ENCODE measurements at places on chromosomes 5 and 9.

- no peak for DNase-seq
Observed at GRCh38 chr5:17287501-17288155, 70.2 kb downstream of the BASP1 start.

DNA sequence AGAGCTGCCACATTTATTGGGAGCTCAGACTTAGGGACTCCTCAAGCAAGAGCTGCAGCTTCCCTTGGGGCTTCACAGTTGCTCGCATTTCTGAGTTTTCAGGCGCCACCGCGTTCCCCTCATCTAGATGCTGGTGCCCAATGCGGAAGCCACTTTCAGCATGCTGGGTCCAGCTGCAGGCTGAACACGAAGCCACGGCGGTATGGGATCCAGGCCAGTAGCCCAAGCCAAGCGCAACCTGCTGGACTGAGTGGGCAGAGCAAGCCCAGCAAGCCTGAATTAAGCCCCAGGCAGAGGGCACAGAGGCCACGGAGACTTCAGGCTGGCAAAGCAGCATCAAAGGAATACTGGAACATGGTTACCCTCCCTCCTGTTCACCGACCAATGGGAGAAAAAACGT lies 391.5 kb downstream of the HTR1A start:
- DNase-seq: no peak

GRCh38 chr9:119121899-119122298 lies 247.3 kb downstream of the BRINP1 start:
- no peak for DNase-seq

GRCh38 chr5:157801-158200 lies 33.5 kb upstream of the LRRC14B start:
- no peak for DNase-seq

- DNase-seq: no peak
Observed at GRCh38 chr5:74599148-74599547, 41.4 kb downstream of the ENC1 start.

DNA sequence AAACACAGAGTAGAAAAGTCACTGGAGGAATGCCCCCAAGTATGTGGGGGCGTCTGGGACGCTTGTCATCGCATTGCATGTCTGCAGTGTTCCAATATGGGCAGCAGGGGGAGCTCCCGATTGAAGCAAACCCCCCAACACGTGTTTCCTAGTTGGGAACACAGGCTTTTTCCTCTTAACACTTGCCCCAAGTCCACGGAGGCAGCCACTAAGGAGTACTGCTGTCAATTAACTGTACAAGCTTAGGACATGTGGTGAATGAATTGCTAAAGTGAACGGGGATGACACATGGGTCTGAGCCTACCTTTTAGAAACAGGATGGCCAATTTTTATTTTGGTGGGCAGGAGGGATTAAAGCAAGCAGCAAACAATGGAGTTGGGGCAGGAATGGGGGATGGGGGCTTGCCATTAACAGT lies 2.2 kb downstream of the GABRB2 start:
- DNase-seq: peak; percentile 53

- DNase-seq: no peak
Observed at GRCh38 chr5:40660751-40661150, 19.0 kb upstream of the PTGER4 start.

- no peak for DNase-seq
Observed at GRCh38 chr9:124618476-124618875, 111.3 kb upstream of the NR5A1 start.

GRCh38 chr5:17413691-17414090 lies 84.3 kb upstream of the TAF11L2 start:
- DNase-seq: no peak

DNA sequence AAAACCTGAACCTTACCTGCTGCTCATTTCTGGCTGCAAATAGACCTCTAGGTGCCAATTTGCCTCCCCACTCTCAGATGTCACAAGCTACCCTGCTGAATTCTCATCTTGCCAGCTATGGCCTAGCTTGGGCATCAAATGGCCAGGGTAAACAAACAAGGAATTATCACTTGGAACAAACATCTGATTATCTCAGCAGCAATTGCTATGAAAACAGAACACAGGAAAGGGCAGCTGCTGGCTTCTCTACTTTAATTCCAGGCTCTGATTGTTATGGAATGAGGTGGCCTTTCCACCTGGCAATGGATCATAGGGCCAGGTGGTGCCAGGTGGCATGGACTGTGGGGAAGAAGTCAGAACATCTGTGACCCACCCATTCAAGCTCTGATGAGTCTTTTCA lies 505.1 kb downstream of the TLR4 start:
- no peak for DNase-seq

DNA sequence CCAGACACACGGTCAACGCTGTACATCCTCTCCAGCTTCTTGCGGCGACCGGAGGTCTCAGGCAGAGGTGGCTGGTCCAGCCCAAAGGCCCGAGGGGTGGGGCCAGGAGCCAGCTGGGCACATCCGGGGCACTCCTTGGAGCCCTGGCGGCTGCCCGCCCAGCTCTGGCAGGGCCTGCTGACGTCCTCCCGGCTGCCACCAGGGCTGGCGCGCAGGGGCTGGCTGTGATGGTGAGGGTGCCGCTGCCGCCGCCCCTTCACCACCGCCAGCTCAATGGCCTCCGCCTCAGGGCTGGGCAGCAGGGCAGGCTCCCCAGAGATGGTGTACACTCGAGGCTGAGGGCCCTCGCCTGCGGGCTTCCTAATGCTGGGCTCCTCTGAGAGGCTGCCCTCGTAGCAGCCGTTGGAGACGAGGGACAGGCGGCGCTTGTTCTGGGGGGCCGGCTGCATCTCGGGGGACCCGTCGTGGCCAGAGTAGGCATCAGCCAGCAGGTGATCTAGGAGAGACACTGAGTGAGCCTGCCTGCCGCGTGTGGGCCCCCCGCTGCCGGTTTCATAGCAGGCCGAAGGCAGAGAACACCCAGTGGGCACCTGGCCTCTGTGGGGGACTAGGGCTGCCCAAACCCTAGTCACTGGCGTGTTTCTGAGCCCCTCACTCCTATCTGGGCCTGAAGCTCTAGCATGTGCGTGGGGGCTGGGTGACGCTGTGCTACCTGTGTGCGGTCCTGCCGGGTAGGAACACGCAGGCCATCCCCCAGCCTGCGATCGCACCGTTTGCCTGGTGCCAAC lies 1.5 kb downstream of the NSMF start:
- DNase-seq: no peak

DNA sequence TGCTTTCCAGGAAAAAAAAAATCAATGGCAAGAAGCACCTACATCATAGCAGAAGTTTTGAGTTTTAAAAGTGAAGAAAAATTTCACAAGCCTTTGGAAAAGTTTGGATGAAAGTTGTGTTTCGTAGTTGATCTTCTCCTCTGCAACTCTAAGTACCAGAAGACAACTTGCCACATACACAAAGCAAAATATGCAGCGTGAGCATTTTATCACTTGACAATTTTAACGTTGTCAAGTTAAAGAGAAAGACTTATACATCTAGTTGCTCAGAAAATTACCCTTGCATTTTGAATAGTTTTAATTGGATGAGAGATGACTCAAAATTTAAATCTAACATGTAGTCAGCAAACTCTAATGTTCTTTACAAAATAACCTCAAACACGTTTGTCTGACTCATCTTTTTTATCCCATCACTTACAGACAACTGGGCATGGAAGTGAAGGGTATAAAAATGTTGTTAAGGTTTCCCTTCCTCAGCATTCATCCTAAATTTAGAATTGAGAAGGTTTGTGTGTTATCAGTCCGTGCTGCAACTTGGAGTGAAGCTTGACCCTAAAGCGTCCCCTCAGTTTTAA lies 213.4 kb downstream of the MARCHF11 start:
- DNase-seq: no peak

- no peak for DNase-seq
Observed at GRCh38 chr5:167945542-167946384, 345.7 kb upstream of the WWC1 start.

- DNase-seq: peak; percentile 49
Observed at GRCh38 chr5:177509381-177509951, at the start of gene DOK3. DOK3 (minus strand) TSS chr5:177509826; CDS start chr5:177509540, 286 bp downstream.

- DNase-seq: no peak
Observed at GRCh38 chr9:125949703-125950460, 202.7 kb downstream of the PBX3 start.

DNA sequence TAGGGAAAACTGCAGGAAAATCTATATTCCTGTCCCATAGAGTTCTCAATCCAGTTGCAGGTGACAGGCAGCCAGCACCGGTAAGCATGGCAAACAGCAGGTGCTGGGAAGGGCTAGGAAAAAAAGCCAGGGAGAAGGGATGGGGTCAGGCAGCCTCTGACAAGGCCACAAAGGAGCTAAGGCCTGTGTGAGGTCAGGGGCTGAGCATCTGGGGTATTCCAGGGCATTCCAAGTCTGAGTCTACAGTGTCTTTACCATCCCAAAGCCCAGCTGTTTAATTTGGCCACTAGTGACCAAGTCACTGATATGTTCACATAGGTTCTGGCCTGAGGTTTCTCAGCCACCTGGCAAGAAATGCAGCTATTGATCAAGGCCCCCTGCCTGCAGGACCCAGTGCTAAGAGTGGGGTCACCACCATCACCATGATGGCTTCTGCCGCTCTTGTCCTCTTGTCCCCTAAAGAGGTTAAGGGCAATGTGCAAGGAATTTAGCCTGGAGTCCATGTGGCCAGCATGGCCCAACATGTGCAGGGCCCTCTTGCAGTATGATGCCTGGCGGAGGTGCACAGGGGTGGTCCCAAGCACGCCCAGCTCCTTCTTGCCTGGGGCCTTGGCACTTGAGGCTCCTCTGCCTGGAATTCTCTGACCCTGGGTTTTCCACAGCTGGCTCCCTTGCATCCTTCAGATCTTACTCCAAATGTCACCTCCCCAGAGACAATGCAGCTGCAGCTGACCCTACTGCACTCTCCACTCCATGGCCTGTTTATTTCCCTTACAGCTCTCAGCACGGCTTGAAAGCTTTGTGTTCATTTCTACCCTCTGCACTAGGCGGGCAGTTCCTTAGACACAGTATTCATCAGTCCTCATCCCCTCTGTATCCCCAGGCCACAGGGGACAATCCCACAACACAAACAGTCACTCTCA lies 213.1 kb downstream of the MSX2 start:
- no peak for DNase-seq

DNA sequence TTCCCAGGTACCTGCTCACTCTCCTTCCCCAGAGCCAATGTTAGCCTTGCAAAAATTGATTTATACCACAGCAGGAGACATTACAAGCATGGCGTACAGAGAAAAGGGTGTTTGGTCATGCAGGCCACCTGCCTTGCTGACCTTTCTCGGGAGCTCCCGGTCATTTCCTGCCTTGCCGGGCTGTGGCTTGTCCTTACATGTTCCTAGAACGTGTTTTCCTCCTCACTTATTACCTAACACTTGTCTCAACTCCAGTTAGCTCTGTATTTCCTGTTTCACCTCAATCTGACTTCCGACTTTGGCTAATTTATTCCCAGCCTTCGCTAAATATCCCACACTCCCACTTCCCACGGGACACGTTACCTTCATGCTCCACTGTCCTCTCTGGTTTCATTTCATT lies 282.5 kb downstream of the ICE1 start:
- no peak for DNase-seq

GRCh38 chr5:16025681-16026080 lies 153.9 kb downstream of the MARCHF11 start:
- no peak for DNase-seq

DNA sequence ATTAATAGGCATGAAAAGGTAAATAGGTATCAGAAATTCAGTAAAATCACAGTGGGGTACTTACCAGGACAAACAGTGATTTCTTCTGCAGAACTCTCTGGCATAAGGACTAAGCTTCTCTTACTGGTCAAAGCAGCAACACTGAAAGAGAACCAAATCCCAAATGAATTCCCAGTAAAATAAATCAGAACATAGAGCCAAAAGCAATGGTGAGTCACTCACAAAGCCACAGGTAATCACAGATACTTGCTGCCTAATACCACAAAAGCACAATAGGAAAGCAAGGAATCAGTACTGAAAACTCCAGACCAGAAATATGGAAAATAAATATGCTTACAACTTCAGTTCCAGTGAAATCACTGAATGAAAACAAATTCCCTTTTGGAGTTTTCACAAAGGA lies 50.7 kb downstream of the UIMC1 start:
- no peak for DNase-seq

- DNase-seq: no peak
Observed at GRCh38 chr5:97531549-97531948, 348.5 kb upstream of the RIOK2 start.

- no peak for DNase-seq
Observed at GRCh38 chr5:59559847-59560246, 333.7 kb downstream of the PDE4D start.

GRCh38 chr5:606526-607399 lies 5.4 kb upstream of the CEP72 start:
- DNase-seq: no peak

DNA sequence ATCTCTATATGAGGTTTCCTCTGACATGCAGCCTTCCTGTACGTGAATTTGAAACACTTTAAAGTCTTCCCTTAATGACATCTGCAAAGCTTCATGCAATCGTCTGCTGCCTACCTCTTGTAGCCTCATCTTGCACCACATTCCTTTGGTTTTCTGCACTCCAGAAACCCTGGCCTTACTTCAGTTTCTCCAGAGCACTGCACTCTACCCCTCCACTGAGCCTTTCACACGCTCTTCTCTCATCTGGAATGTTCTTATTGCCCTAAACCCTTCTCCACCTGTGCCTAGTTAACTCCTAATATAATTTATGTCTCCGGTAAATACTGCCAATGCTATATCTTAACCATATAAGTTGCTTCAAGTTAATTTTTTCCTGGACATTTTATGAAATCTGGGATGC lies 168.8 kb upstream of the SLC27A6 start:
- DNase-seq: no peak

DNA sequence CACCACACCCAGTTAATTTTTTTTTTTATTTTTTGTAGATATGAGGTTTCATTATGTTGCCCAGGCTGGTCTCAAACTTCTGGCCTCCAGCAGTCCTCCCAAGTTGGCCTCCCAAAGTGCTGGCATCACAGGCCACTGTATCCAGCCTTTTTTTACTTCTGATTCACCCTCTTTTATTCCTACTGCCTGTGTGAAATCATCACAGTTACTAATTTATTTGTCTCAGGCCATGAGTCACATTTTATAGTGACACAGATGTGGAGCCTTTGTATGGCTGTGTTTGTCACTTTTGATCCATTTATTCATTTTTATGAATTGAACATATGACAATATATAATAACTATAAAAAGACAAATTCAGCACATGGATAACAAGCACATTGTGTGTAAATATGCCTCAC lies 67.1 kb upstream of the SNX2 start:
- DNase-seq: no peak
